ENCODE measurements at places on chromosomes 4 and X. TPM values are rescaled to one million over a fixed set of nuclear protein-coding genes. Genes with fewer than 3 reads are reported as not detected.

The CXCL3 gene
- total RNA-seq: 2.4 TPM

The DCX gene
- total RNA-seq: not detected

The SUPT20HL2 gene
- total RNA-seq: not detected

The PCDH11X gene
- not detected for total RNA-seq

The GAGE1 gene
- not detected for total RNA-seq

The NAA11 gene
- total RNA-seq: not detected

The NDUFB11 gene
- 82.5 TPM for total RNA-seq

The SATL1 gene
- not detected for total RNA-seq

The NXF2 gene
- not detected for total RNA-seq

The HSFX4 gene
- total RNA-seq: not detected

The SMIM10 gene
- total RNA-seq: 11.4 TPM

The RBM47 gene
- total RNA-seq: 0.50 TPM

The PRSS12 gene
- total RNA-seq: 30.3 TPM

All from bronchus fibroblast of lung (primary cell).